ENCODE measurements at places on chromosomes 2 and 18.

DNA sequence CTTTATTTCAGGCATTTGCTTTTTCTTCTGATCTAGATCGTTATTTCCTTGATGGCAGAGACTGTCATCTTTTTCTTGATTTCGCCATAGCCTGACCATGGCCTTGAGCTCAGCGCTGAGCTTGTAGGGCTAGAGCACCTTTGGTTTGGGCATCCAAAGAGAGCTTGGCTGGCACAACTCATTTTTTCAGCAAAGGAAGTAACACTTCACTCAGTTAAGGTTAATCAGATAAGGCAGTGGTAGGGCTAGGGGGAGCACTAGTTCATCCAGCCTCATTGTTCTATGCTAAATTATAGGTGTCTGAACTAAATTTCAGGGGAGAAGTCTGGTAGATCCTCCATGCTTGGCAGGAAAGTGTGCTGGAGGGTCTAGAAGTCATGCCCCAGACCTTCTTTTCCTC lies 125.0 kb downstream of the SETBP1 start:
- DNase-seq: no peak

DNA sequence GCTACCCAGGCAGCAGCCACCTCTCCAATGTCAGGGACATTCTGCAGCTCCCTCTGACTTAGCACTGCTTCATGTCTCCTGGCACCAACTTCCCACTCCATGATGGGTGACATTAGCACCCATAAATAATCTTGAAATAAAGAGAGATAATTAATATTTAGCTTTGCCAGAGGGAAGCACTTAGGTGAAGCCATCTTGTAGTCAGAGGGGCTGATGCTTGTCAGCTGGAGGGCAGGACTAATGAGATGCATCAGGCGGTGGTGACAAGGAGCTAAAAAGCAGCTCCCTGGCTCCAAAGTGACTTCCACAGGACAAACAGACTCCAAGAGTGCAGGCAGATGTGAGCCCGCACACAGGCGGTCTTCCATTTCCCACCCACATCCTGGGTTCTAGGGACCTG lies 153.0 kb upstream of the ID2 start:
- no peak for DNase-seq

DNA sequence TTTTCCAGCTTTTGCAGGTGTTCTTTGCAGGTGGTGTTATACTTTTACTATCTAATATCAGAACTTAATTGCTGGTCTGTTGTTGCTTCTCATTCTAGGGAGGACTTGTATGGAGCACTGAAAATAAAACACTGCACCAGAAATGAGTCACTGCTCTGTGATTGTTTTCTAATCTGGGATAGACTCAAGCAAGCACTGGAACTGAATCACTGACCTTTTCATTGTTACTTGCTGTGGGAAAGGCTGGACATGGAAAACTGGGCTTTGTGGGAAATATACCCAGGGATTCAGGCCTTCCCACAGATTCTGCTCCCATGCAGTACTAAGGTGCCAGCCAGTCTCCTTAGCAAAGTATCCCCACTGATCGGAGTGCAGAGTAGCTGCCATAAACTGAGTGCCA lies 470.0 kb upstream of the GCFC2 start:
- no peak for DNase-seq

DNA sequence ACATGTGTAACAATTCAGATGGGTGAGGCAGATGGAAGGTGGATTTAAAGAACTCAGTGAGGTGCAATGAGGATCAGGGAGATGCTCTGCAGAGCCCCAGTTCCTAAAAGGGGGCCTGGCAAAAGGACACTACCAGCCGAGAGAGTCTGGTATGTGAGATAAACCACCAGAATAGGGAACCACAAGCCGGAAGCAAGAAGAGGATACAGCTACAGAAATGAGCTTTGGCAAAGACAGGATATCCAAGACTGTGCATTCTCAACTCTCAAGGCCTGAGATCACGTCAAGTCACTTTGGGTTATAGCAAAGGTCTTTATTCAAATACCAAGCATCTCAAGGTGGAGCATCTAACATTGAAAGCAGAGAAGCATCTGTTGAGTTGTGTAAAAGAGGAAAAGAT lies 293.5 kb downstream of the ARHGAP15 start:
- DNase-seq: no peak

GRCh38 chr2:11012131-11012693 lies 100.5 kb downstream of the KCNF1 start:
- DNase-seq: peak; percentile 18

GRCh38 chr2:34403512-34403911 lies 804.4 kb upstream of the FAM98A start:
- no peak for DNase-seq

GRCh38 chr2:140734992-140735391 lies 1395.8 kb downstream of the LRP1B start:
- DNase-seq: no peak

DNA sequence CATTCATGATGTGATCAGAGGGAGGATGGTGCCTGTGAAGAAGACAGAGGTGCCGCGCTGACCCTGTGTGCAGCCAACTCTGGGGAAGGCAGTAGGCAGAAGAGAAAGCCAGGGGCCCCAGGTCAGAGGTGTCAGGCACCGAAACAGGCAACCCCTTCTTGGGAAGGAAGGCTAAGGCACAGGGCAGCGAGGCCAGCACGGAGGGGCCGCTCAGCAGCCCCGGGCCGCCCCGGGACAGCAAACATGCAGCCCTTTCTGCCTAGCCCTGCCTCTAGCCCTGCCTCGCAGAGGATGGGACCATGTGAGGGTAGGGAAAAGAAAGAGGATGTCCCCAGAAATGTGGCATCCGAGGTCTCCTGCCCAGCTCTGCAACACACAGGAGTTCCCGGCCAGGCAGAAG lies 7.7 kb upstream of the MAL start:
- DNase-seq: no peak

DNA sequence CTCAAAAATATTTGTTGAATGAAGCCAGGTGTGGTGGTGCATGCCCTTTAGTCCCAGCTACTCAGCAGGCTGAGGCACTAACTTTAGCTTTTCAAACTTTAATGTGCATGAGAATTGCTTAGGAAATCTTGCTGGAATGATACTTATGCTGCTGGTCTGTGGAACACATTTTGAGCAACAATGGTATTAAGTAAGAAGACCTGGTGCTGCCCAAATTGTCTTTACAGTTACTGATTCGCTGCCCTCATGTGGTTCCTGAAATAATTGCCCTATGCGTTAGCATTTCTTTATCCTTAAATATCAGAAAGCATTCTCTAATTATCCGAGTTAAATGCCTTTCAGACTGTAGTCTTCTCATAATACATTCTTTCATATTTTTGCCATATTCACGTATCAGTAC lies 76.0 kb upstream of the SESTD1 start:
- DNase-seq: no peak

DNA sequence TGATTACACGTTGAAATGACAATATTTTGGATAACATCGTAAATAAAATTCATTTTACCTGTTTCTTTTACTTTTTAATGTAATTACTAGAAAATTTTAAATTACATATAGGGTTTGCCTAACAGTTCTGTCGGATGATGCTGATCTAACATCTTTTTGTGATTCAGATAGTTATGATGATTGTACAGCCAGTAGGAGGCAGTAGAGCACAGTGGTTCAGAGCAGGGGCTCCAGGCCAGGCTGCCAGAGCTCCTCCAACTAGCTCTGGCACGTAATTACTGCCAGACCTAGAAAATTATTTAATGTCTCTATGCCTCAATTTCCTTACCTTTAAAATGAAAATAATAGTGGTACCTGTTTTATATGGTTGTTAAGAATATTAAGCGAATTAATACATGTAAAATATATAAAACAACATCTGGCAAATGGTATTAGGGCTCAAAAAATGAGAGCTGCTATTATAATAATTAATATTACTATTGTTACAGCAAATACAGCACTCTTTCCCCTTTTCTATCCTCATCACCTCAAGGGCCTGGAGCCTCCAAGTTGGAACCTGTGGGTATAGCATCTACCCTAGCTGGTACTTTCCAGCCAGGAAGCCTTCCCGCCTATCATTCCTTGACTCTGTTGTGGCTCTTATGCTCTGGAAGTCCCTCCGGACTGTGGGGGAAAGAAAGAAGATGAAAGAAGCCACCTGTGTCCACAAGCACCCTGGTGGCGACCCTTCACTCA lies 47.7 kb upstream of the PLA2R1 start:
- peak; percentile 60 for DNase-seq

DNA sequence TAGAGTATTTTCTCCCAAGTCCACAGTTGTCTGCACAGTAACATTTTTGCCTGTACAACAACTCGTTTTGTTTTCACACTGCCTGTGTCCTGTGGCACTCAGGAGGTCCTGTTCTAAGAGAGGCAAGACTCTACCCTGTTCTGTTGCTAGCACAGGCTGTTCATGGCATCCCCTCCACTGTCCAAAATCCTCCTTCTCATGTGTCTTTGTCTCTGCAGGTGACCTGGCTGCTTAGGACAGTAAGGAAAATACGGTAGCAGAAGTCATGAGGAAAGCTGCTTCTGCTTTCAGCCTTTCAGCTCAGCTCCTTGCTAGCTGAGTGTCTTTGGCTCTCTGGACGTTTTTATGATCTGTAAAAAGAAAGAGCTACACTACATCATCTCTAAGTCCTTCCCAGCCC lies 205.9 kb downstream of the C1D start:
- no peak for DNase-seq

GRCh38 chr2:239612133-239612532 lies 211.3 kb upstream of the HDAC4 start:
- DNase-seq: no peak

- DNase-seq: no peak
These were observed 80.0 kb downstream of the SOWAHC start for GRCh38 chr2:109694190-109694589.

DNA sequence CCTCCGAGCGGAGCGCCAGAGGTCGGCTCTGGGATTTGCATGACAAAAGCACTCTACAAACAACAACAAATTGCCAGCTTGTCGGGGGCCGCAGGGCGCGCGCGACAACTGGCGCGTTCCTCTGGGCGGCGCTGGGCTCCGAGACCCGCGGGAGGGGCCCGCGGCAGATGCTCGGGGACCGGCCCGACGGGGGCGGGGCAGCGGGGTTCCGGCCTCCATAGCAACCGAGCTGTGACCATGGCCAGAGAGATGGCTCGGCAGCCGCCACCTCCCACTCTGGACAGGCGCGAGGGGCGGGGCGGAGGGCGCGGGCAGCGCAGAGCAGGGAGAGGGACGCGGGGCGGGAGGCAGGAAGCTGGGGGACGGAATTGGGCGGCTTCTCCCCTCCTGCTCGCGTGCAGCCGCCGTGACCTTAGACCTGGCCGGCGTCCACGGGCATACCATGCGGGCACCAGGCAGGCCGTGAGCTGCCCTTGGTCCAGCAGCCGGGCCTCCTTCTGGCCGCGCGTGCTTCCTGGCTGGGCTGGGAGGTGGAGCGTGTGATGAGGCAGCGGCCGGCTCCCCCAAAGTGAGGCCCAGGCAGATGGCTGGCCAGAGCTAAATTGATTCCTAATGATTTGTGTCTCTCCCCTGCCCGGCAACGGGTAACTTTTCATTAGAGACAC lies 171.5 kb downstream of the CELF4 start:
- peak; percentile 61 for DNase-seq

GRCh38 chr18:31750273-31750672 lies 10.4 kb downstream of the SLC25A52 start:
- DNase-seq: no peak

- no peak for DNase-seq
These were observed 270.1 kb downstream of the ETAA1 start for GRCh38 chr2:67667054-67667908.

DNA sequence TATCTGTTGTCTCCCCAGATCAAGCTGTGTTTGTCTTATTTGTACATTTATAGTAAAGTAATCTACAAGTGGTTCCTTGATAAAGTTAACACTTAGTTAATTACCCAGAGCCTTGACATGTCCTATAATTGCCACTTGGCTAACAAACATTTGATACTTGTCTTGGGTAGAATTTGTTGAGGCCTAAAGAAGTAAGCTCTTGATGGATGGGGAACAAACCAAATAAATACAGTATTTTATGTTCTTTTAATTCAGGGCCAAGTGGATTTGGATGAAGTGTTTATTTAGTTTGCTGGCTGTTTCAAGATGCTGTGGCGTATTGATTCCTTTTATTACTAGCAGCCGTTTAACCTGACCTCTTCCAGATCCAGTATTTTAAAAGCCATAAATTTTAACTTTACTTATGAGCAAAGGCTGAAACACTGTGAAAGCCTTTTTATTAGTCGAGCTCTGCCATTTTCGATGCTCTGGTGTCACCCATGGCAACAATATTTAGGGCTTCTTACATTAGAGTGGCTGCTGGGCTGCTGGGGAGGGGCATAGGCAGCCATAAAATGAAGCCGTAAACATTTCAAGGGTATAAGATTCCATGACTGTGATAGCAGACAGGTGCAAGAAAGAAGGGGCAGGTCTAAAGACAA lies 401.6 kb upstream of the NRP2 start:
- DNase-seq: no peak

GRCh38 chr2:58767828-58768714 lies 526.9 kb upstream of the FANCL start:
- no peak for DNase-seq

- no peak for DNase-seq
These were observed 244.9 kb upstream of the MYT1L start for GRCh38 chr2:2575870-2576386.

DNA sequence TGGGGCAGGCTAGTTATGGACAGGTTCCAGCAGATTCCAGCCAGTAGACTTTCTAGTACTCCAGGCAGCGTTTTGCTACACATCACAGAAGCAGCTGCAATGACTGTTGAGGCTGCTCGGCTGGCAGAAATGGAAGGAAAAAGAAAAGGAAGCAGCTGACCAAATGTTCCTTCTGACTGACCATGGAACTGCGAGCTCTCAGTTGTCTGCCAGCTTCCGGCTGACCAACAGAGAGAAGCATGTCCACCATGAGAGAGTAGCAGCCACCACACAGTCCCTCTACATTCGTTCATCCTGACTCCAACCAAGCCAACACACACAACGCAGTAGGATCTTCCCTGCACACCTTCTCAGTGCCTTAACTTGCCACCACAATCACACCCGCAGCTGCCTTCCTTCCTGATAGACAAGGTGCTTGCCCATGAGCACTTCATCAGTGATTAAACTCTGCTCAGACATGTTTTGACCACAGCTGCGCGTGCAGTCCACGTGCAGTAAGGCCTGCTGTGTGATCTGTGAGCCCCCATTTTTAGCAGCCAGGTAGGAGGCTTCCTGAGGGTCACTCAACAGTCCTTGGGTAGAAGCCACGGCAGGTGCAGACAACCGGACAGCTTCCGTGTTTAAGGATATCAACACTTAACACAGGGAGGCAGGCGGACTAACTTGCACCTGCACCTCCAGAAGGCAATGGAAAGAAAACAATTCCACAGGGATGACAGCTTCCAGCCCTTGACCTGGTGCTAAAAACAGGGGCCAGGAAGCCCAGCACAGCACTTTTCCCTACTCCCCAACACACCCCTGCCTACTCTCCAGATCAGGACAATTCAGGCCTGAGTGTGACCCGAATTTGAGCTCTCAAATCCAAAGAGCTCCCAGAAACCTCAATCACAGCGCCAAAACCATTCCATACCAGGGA lies 996 bp downstream of the TGFBRAP1 start:
- no peak for DNase-seq
